CD14-positive monocyte (primary cell): ENCODE measurements at places on chromosomes 1 and 21. TPM values are rescaled to one million over a fixed set of nuclear protein-coding genes. Genes with fewer than 3 reads are reported as not detected.

WDR77 gene
- polyA plus RNA-seq: 26.4 TPM

EXOC8 gene
- 3.4 and 7.8 TPM in 2 replicates for polyA plus RNA-seq

IVL gene
- not detected in 2 replicates for polyA plus RNA-seq

SLFNL1 gene
- polyA plus RNA-seq: 0.11 TPM

SLAMF7 gene
- polyA plus RNA-seq: 16.0 TPM

HEYL gene
- 0.04 TPM for polyA plus RNA-seq

AZIN2 gene
- 0.03 and 0.15 TPM in 2 replicates for polyA plus RNA-seq

GRHL3 gene
- not detected for polyA plus RNA-seq

ENAH gene
- polyA plus RNA-seq: not detected

PLA2G2F gene
- not detected for polyA plus RNA-seq

TXLNA gene
- polyA plus RNA-seq: 11.2 and 15.3 TPM in 2 replicates

ACKR1 gene
- 0.14 TPM for polyA plus RNA-seq

DAB1 gene
- not detected for polyA plus RNA-seq

MYOC gene
- not detected for polyA plus RNA-seq

THEMIS2 gene
- polyA plus RNA-seq: 618 and 694 TPM in 2 replicates

PDZK1 gene
- polyA plus RNA-seq: not detected

TDRKH gene
- polyA plus RNA-seq: 1.1 TPM

FCAMR gene
- polyA plus RNA-seq: not detected

HS2ST1 gene
- 4.2 TPM for polyA plus RNA-seq

SLAMF1 gene
- polyA plus RNA-seq: 0.06 and 0.13 TPM in 2 replicates

AK5 gene
- polyA plus RNA-seq: 0.72 TPM

ANKRD65 gene
- 0.04 and 0.08 TPM in 2 replicates for polyA plus RNA-seq

RSRP1 gene
- polyA plus RNA-seq: 150 and 272 TPM in 2 replicates

S100A16 gene
- not detected for polyA plus RNA-seq

A3GALT2 gene
- polyA plus RNA-seq: not detected in 2 replicates

TTC34 gene
- polyA plus RNA-seq: 0.03 TPM

OTUD7B gene
- 0.03 TPM in 2 replicates for polyA plus RNA-seq

TFF2 gene
- polyA plus RNA-seq: not detected in 2 replicates

C1orf210 gene
- polyA plus RNA-seq: not detected

GJA9 gene
- polyA plus RNA-seq: not detected in 2 replicates

AMY1A gene
- not detected for polyA plus RNA-seq

CFHR4 gene
- polyA plus RNA-seq: not detected

MROH7 gene
- polyA plus RNA-seq: not detected

ZNF692 gene
- polyA plus RNA-seq: 2.2 TPM

PLEKHO1 gene
- polyA plus RNA-seq: 170 and 276 TPM in 2 replicates

PTGFR gene
- polyA plus RNA-seq: 0.10 and 0.43 TPM in 2 replicates

IL20 gene
- polyA plus RNA-seq: not detected

RUNX3 gene
- 6.7 TPM for polyA plus RNA-seq

TTC22 gene
- not detected for polyA plus RNA-seq

IPO13 gene
- polyA plus RNA-seq: 10.6 TPM

KANK4 gene
- not detected in 2 replicates for polyA plus RNA-seq

CD164L2 gene
- polyA plus RNA-seq: not detected
